ENCODE measurements at places on chromosomes 4 and X. TPM values are rescaled to one million over a fixed set of nuclear protein-coding genes. Genes with fewer than 3 reads are reported as not detected.

The TRAPPC11 gene
- 70.9 TPM for total RNA-seq

The CLIC2 gene
- total RNA-seq: 0.59 TPM

The KLHL5 gene
- total RNA-seq: 202 TPM

The UGT2B11 gene
- total RNA-seq: not detected

The SHOX gene
- total RNA-seq: not detected

The FAM184B gene
- total RNA-seq: 0.05 TPM

The SCML2 gene
- total RNA-seq: 0.59 TPM

The RAP2C gene
- total RNA-seq: 29.3 TPM

The SLC9B1 gene
- total RNA-seq: 0.89 TPM

The ADGRG4 gene
- total RNA-seq: not detected

The ESX1 gene
- not detected for total RNA-seq

The ASB9 gene
- total RNA-seq: 1.2 TPM

The ADH6 gene
- not detected for total RNA-seq

The RTL3 gene
- total RNA-seq: 0.05 TPM

The SPRY1 gene
- 5.9 TPM for total RNA-seq

The TRPC5OS gene
- not detected for total RNA-seq

The GCNA gene
- total RNA-seq: 3.0 TPM

The SCRG1 gene
- total RNA-seq: 8.3 TPM

The RAB41 gene
- not detected for total RNA-seq

The AREG gene
- not detected for total RNA-seq

The MAGIX gene
- total RNA-seq: 0.55 TPM

The PABPC5 gene
- 0.46 TPM for total RNA-seq

The TSR2 gene
- 10.4 TPM for total RNA-seq

The ANOS1 gene
- total RNA-seq: 29.6 TPM

The ITIH6 gene
- not detected for total RNA-seq

The RNF212 gene
- total RNA-seq: 1.8 TPM

The CXCL3 gene
- 11.9 TPM for total RNA-seq

The CT45A2 gene
- not detected for total RNA-seq

The GLA gene
- total RNA-seq: 28.8 TPM

The LYAR gene
- 13.9 TPM for total RNA-seq

The CCDC110 gene
- 5.0 TPM for total RNA-seq
